ENCODE measurements at places on chromosomes 4 and X.

- no peak for DNase-seq
These were observed 79.4 kb downstream of the SYNPO2 start for GRCh38 chr4:118968005-118968404.

DNA sequence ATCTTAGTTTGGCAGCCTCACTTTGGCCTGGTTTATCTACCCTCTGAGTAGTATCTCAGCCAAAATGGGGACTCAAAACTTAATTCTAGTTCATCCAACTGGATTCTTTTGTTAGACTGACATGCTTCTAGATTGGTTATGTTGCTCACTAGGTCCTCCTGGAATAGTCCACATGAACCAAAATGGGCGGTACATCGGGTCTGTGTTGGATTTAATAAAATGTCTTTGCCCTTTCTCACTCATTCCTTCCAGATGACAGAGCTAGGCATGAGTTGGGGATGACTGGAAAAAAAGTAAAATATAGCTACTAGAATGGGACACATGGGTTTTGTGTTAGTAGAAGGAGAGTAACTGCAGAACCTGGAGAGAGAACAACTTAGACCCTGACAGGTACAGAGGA, 247.9 kb downstream of the CCSER1 start:
- DNase-seq, result no peak

- no peak for DNase-seq
These were observed 533.3 kb downstream of the TMA16 start for GRCh38 chr4:164027805-164028204.

- DNase-seq, result no peak
These were observed 131.4 kb downstream of the SLITRK2 start for GRCh38 chrX:145949056-145949455.

GRCh38 chrX:131764216-131764615, 220.3 kb downstream of the OR13H1 start:
- DNase-seq, result no peak

- DNase-seq, result no peak
These were observed 971.6 kb upstream of the INTU start for GRCh38 chr4:126661194-126661593.

- DNase-seq, result no peak
These were observed 255.3 kb downstream of the RAPGEF2 start for GRCh38 chr4:159358226-159358625.

GRCh38 chr4:181181331-181181730, 1061.9 kb upstream of the TENM3 start:
- no peak for DNase-seq

DNA sequence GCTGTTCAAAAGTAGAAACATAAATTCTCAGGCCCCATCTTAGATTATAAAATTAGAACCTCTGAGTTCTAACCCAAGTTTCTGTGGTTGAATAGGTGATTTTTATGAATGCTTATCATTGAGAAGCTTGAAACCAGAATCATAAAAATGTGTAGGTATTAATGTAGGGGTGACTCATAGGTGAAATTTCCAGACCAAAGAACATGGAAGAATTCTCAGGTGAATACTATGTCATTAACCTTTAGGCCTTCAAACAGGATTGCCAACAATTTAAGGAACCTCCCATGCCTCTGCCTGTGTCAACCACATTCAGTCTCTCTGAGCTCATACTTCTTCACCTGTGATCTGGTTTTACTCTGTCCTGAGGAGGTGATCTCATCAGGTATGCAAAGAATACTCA, 177.8 kb downstream of the NPFFR2 start:
- DNase-seq, result no peak

GRCh38 chr4:141497627-141498026, 138.8 kb upstream of the IL15 start:
- no peak for DNase-seq

DNA sequence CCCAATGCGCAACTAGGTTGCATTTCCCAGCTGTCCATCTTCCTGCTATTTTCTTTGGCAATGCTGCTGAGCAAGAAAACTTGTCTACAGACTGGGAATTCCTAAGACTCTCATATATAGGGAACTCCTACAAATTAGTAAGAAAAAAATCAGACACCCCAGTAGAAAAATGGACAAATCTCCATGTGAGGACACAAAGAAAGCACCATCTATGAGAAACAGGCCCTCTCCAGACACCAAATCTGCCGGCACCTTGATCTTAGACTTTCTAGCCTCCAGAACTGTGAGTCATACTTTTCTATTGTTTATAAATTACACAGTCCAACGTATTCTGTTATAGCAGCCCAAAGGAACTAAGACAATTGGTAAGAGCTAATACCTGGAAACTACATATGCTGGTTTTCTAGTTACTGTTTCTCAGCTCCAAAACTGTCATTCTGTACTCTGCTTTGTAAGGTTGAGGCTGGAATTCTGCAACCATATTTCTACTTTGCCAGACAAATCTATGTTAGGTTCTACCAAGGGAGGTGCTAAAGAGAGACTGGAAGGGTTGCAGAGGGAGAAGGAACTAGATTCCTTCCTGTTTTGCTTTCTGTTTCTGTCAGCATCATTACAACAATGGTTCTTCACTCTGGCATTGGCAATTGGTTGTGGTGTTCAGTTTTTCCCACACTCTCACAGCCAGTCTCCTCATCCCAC, 35.7 kb upstream of the FAM241A start:
- no peak for DNase-seq

Data from erythroblast (primary cell).